ENCODE measurements at places on chromosomes 5 and 9. TPM values are rescaled to one million over a fixed set of nuclear protein-coding genes. Genes with fewer than 3 reads are reported as not detected.

Gene AGPAT2
- total RNA-seq = 101 TPM

Gene CLTB
- total RNA-seq = 153 TPM

Gene NINJ1
- total RNA-seq = 75.9 TPM

Gene ATP6V0E1
- 383 TPM for total RNA-seq

Gene TIGD6
- total RNA-seq = 5.2 TPM

Gene PLEKHG4B
- 1.3 TPM for total RNA-seq

Gene FIBCD1
- total RNA-seq = 12.1 TPM

Gene EQTN
- not detected for total RNA-seq

Gene GBGT1
- 2.0 TPM for total RNA-seq

Gene TCERG1
- total RNA-seq = 45.0 TPM

Gene LMBRD2
- total RNA-seq = 1.3 TPM

Gene SLC46A2
- total RNA-seq = not detected

Gene GNPDA1
- 60.5 TPM for total RNA-seq

Gene ARHGEF28
- total RNA-seq = 13.3 TPM

Gene IL17B
- total RNA-seq = 0.18 TPM

Gene TMEM171
- total RNA-seq = 6.6 TPM

Gene IFNA2
- total RNA-seq = not detected

Gene TXNDC8
- not detected for total RNA-seq

Gene IL13
- not detected for total RNA-seq

Gene SLC28A3
- total RNA-seq = not detected

Gene SLC4A9
- not detected for total RNA-seq

Gene EHMT1
- total RNA-seq = 50.0 TPM

Gene HCN1
- total RNA-seq = not detected

Gene EFNA5
- total RNA-seq = 20.5 TPM

Gene IRX4
- 0.31 TPM for total RNA-seq

Gene PPP6C
- total RNA-seq = 28.8 TPM

Gene SLC23A1
- 1.5 TPM for total RNA-seq
